Omental fat pad (tissue), 4 donors: ENCODE measurements at places on chromosomes 2 and 18. TPM values are rescaled to one million over a fixed set of nuclear protein-coding genes. Genes with fewer than 3 reads are reported as not detected.

GRCh38 chr2:161913865-161914264 is 160.2 kb downstream of the DPP4 start:
- no peak for DNase-seq

DNA sequence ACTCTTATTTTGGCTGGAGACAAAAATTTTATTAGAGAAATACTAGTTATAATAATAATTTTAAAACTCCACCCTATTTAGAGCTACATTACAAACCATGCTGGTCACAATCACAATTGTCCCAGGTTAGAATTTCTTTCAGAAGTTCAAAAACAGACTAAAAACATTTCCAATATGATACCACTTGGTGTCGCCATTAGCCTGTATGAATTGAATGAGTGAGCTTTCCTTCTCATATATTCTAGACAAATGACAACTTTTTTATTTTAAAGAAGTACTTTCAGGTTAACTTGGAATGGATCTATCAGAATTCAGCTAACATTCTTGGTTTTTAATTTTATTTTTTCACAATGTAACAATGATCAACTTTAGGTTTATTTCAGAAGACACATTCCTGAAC is 48.0 kb downstream of the SERPINB8 start:
- DNase-seq, result no peak

DNA sequence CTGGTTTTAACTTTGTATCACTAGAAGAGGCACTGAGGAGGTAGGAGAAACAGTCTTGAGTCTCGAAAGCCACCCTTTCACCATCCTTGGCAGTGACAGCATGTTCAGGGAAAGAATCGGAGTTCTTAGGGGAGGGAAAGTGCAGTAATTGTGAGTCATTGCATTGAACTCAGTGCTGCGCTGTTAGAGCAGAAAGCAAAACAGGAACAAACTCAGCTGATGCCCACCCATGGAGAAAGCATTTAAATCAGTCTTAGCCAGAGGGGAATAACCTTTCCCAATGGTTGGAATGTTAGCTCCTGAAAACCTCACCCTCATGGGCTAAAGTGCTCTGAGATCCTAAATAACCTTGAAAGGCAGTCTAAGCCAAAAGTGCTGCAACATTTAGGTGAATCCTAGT is 845.6 kb upstream of the CNTNAP5 start:
- DNase-seq, result no peak

- no peak for DNase-seq
Observed at GRCh38 chr2:153786016-153786415, 85.7 kb upstream of the GALNT13 start.

DNA sequence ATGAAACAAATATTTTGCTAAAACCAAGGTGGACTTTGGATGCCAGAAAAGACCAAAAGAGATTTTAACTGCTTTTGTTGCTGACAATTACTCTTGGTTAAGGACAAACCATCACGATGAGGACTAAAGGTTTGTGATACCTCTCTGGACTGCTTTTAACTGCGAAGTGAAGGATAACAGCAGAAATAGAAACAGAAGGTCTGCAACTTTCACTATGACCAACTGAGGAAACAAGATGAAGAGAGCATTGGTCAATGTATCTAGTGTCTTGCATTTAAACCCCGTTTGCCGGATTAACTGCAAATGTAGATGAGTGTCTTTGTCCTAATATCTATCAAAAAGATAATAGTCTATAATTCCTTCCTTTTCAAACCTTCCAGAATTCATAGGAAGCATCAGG is 541.7 kb downstream of the ERBB4 start:
- no peak for DNase-seq

DNA sequence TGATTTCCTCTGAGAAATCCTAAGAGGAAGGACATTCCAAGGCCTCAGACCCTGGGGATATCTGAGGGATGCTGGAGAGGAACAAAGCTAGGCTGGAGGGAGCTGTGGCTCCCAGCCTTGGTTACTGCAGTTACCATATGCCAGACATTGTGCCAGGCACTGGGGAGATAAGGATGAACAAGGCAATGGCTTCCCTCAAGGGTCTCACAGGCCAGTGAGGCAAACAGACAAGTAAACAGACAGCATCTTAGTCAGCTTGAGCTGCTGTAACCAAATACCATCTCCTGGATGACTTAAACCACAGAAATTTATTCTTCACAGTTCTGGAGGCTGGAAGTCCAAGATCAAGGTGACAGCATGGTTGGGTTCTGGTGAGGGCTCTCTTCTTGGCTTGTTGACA is 91.8 kb downstream of the SKA1 start:
- DNase-seq, result no peak

GRCh38 chr18:4789506-4789905 is 334.4 kb upstream of the DLGAP1 start:
- no peak for DNase-seq

- DNase-seq, result no peak
Observed at GRCh38 chr2:10369269-10370255, 66.9 kb downstream of the HPCAL1 start.

DNA sequence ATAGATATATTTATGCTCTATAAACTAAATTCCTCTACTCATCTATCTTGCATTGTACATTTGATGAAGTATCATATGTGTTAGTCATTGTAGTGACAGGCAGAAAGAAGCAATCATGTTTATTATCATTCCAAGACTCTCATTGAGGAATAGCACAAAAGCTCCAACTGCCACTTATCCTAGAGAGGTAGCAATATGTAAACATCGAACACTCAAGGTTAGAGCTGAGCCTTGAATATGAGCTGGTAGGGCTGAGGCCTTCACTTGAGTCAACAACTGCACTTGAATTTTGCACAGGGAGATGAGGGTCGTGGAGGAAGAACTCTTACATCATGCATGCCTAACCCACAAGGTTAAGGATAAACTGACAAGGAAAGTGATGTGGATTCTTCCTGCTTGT is 900.9 kb downstream of the CPS1 start:
- DNase-seq, result no peak

GRCh38 chr2:101776172-101777043 is 78.9 kb downstream of the MAP4K4 start:
- no peak for DNase-seq

DNA sequence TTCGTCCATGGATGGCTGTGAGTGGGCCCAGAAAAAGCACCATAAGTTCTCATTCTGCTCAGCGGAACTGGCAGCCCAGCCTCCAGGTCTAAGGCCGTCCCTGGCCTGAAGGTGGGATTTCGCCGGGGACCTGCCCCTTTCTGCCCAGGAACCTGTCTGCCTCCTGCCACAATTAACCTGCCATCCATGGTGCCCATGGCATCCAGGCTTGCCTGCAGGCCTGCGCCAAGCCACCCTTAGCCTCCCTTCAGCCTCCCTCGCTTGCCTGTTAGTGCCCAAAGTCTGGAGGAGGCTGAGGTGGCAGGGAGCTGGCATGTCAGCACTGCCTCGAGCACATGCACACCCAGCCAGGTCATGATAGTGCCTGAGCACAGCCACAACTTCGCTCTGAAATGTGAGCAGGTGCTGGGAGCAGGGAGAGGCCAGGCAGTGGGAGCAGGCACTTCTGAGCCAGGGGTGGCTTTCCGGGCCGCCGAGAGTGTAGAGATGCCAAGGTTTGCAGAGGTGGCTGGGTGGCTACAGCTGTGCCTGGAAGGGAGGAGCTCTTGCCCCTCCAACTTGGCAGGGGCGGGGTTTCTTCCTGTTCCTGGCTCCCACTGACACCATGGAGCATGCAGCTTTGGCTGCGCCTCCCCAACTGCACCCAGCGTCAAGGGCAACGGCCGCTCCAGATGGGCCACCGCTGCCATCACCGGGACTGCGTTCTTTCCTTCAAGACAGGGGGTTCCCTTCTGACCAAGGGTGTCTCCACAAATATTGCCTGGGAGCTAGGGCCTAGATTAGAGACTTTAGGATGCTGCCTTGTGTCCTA is 648.9 kb upstream of the VRK2 start:
- no peak for DNase-seq

- no peak for DNase-seq
Observed at GRCh38 chr2:46087492-46087891, 209.7 kb upstream of the EPAS1 start.

GRCh38 chr2:160365716-160366367 is 127.8 kb downstream of the RBMS1 start:
- DNase-seq, result no peak

DNA sequence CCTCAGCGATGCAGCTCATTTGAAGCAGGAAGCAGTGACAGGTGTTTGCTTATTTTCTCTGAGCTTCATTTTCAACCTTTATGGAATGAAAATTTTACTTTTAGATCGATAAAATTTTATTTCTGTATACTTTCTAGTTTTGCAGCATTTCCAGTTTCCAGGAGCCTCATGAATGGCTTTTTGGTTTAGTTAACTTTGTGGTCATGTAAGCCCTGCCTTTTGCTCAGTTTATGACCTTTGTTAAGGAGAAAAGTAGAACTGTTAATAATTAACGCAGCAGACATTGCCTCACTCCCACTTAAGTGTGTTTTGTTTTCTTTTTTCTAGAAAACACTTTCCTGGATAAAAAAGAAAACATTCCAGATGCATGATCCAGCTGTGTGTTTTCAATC is 4.4 kb upstream of the FARP2 start:
- DNase-seq, result no peak

GRCh38 chr2:875687-876615 is 74.7 kb upstream of the SNTG2 start:
- DNase-seq, result no peak

- no peak for DNase-seq
Observed at GRCh38 chr2:184611361-184612085, 13.2 kb downstream of the ZNF804A start.

DNA sequence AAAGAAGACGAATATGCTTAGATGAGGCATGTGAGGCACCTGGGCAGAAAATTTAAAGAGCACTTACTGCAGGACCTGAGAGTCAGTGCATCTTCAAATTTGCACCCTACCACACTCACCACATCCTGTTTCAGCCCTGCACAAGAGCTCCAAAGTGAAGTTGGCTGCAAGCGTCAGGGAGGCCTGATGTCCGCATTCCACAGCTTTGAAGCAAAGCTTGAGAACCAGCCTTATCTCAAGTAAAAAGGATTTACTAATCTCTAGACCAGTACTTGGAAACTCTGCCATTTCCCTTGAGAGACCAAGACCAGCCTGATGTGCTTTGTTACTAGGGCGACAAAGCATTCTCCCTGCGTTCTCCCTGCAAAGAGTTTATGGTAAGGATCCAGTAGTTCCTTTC is 3.4 kb upstream of the ASNSD1 start:
- DNase-seq, result no peak

- DNase-seq, result no peak
Observed at GRCh38 chr2:5537180-5537688, 154.9 kb upstream of the SOX11 start.

- DNase-seq, result no peak
Observed at GRCh38 chr2:207121784-207122183, 44.0 kb downstream of the KLF7 start.

- DNase-seq, result no peak
Observed at GRCh38 chr2:60413814-60414168, 139.7 kb downstream of the BCL11A start.

DNA sequence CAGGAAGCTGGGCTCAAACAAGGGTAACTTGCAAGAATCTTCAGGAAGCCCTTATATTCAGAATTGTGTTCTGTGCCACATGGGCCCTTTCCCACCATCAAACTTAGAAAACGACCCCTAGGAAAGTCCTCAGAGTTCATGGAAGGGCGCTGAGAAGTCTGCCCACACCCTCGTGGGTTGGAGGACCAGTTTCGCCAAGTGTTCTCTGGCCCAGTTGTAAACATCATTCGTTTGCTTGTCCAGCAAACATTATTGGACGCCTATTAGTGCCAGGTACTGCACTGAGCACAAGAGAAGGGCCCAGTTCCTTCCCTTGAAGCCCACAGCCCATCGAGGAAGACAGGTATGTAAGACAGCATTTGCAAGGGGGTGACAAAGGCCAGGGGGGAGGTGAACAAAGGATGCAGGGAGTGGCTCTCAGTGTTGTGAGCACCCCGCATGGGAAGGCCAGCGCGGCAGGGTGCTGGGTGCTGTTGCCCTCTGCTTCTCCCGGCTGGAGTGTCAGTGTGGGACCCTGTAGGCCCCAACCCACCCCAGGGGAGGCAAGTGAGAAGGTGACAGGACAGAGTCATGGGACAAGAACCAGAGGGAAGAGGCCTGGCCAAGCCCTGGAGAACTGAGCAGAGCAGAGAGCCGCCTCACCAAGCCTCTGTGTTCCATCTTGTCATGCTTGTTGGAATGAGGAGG is 60.2 kb upstream of the ALPP start:
- no peak for DNase-seq

DNA sequence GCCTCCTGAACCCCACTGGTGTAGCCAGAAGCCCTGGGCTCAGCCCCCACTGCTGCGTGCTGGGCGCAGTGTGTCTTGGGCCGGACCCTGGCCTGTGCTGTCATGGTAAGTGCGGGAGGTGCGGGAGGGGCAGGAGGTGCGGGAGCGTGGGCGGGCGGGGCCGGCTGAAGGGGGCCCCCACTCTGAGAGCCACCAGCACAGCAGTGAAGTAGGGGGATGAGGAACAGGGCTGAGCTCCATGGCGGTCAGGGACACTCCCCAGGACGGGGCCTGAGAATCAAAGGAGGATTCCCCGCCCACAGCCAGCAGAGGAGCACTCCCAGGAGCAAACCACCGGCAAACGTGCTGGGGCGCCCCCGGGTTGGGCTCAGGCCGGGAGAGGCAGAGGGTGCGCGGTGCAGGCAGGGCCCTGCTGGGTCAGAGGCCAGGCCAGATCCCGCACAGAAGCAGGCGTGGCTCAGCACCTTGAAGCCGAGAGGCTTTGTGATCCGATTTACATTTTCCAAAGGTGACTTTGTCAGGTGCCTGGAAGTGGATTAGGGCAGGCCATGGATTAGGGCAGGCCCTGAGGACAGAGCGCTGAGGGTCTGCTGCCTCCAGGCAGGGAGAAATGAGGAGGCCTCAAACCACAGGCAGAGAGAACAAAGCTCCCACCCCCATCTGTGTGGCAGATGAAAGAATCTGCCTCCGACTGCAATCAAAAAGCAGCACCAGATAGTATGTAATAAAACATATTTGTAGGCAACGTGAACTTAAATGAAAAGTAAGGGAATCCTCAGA is 152.0 kb upstream of the RAB6C start:
- DNase-seq, result no peak

Gene MARCO
- 29.0 TPM for total RNA-seq

Gene GCKR
- 0.56 TPM for total RNA-seq

Gene CHRNG
- not detected for total RNA-seq

Gene SCYGR1
- total RNA-seq, result not detected

Gene IL36RN
- total RNA-seq, result not detected

Gene G6PC2
- total RNA-seq, result not detected

Gene PDE1A
- 16.4 TPM for total RNA-seq
